Stimulated activated CD4-positive, alpha-beta T cell treated with anti-CD3 and anti-CD28 coated beads, Interleukin-1b, Interleukin-23, amount 100 ng/mL, for 48 hours (primary cell): ENCODE measurements at places on chromosomes 5 and 9.

DNA sequence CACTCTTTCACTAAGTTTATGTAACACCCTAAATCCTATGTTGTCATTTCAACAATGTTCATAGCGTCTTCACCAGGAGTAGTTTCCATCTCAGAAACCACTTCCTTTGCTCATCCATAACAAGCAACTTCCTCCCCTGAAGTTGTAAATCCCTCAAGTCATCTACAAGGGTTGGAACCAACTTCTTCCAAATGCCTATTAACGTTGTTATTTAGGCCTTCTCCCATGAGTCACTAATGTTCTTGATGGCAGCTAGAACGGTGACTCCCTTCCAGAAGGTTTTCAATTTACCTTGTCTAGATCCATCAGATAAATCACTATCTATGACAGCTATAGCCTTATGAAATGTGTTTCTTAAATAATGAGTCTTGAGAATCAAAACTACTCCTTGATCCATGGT is 73.3 kb upstream of the TARS1 start:
- no peak for DNase-seq

GRCh38 chr5:66888613-66889012 is 292.4 kb downstream of the MAST4 start:
- DNase-seq = no peak

- peak; percentile 49 for DNase-seq
These were observed 536 bp downstream of the FEM1C start for GRCh38 chr5:115544043-115544435.

DNA sequence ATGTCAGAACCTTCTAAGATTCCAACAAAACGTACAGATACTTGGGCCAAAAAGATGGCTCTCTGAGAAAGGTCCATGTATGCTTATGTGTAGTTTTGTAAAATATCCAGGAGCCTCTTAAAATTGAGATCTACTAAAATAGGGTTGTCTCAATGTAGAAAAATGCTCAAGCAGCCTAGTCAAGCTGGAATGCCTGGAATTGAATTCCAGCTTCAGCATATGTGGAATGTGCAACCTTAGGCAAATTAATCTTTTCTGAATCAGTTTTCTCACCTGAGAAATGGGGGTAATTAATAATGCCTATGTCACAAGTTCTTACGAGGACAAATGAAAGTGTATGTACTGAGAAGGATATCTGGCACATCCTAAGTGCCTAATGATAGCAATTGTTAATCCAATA is 662.4 kb downstream of the DTWD2 start:
- no peak for DNase-seq

- DNase-seq = no peak
These were observed 184.0 kb downstream of the TTLL11 start for GRCh38 chr9:121909111-121909510.
